ENCODE measurements at places on chromosomes 6 and 20. TPM values are rescaled to one million over a fixed set of nuclear protein-coding genes. Genes with fewer than 3 reads are reported as not detected.

PROKR2 gene
- total RNA-seq: not detected

ZCCHC3 gene
- total RNA-seq: 20.1 TPM

ME1 gene
- total RNA-seq: 31.3 TPM

TBC1D7 gene
- 14.7 TPM for total RNA-seq

CPXM1 gene
- total RNA-seq: not detected

SALL4 gene
- not detected for total RNA-seq

- DNase-seq: no peak
Measured at GRCh38 chr20:60085551-60086132, 127.4 kb downstream of the CDH26 start.

DNA sequence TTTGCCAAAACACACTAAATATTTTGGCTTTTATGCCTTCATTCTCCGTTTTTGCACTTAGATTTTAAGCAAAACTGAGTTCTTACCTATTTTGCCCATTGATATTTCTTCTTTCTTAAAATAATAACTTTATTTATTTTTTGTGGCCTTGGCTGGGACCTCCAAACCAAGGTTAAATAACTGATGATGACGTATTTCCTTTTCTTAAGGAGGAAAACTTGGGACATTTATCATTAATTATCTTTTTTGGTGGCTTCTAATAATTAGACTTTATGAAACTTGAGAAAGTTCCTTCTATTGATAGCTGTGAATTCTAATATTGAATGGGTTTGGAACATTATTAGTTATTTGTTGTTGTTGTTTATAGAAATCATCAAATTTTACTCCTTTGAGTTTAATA is 154.5 kb downstream of the ADGB start:
- DNase-seq: no peak

- DNase-seq: no peak
Measured at GRCh38 chr6:47634210-47635047, 64.0 kb upstream of the ADGRF4 start.

- DNase-seq: no peak
Measured at GRCh38 chr6:159890792-159891191, at the start of gene MAS1. Gene MAS1 (plus strand): TSS chr6:159890988. CDS start chr6:159906956, 15,968 bp downstream.

GRCh38 chr6:163384510-163384909 is 30.0 kb upstream of the QKI start:
- no peak for DNase-seq

GRCh38 chr6:162670345-162670744 is 57.2 kb downstream of the PRKN start:
- DNase-seq: no peak

- peak; percentile 64 for DNase-seq
Measured at GRCh38 chr20:51446656-51447055, 95.9 kb downstream of the NFATC2 start.

Data from myocyte (in vitro differentiated cells).